ENCODE measurements at places on chromosomes 1 and 21.

GRCh38 chr1:181141431-181141910 is 53.0 kb downstream of the IER5 start:
- DNase-seq = peak; percentile 90

DNA sequence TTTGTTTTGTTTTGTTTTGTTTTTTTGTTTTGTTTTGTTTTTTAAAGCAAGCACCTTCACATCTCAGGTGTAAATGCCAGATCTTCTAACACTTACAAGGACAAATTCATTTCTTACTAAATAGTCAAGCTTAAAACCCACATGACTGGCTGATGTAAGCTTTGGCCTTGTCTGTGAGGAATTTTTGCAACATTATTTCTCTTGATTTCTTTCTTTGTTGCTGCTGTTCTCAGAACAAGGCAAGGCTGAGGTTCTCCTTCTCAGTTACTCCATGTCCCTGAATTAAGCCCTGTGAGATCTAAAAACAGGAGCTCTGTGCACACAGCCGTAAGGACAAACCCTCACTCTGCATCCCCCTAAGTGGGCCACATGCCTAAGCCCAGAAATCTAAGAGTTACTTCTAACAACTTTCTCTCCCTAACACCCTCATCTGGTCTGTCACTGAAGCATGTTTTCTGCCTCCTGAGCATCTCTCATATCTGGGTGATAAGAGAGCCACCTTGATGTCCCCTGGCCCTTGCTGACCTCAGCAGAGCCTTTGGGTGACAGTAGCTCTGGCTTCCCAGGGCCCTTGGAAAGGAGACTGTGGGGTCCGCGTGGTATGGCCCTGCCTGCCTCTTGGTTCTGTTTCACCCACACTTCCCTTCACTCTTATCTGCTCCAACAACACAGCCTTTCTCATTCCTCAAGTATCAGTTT is 81.2 kb upstream of the HOOK1 start:
- DNase-seq = no peak

GRCh38 chr1:22794647-22795365 is 84.2 kb downstream of the EPHB2 start:
- DNase-seq = no peak

DNA sequence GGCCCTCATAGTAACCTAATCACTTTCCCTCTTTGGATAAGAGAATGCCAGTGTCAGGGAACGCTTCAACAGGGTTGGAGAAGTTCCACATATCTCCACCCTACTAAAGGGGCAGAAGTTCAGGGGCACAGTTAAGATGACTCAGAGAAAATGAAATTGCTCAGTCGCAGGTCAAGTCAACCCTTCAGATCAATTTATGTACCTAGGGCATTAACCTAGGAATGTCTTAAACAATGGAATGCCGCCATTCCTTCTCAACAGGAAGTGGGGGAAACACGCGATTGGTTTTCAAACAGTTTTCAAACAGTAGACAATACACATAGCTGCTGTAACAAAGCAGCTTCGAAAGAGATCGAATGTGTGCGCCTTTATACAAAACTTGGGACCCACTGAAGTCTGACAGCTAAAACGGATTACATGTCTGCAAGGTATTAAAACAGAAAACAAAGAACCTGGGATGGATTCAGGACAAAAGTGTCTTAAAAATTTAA is 897 bp downstream of the SLC25A24 start:
- DNase-seq = peak; percentile 7

GRCh38 chr1:18572022-18572880 is 58.4 kb upstream of the PAX7 start:
- DNase-seq = no peak

DNA sequence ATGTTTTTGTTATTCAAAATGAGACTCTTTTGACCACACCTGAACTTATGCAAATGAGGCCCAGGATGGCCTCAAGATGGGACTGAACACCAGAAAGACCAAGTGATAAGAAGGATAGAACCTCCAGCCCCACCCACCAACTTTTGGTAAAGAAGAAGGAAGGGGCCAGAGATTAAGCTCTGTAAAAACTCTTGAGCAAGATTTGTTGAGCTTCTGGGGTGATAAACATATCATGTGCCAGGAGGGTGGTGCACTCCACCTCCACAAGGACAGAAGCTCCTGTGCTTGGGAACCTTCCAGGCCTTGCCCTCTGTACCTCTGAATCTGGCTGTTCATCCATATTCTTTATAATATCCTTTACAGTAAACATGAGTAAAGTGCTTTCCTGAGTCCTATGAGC is 5.3 kb downstream of the RSPH1 start:
- no peak for DNase-seq

GRCh38 chr21:39644062-39644560 is 31.4 kb downstream of the B3GALT5 start:
- no peak for DNase-seq

- no peak for DNase-seq
Observed at GRCh38 chr1:116825720-116826438, 71.6 kb downstream of the CD2 start.

GRCh38 chr1:213883618-213884017 is 104.2 kb upstream of the PROX1 start:
- no peak for DNase-seq

- DNase-seq = no peak
Observed at GRCh38 chr1:244234009-244234643, 183.0 kb downstream of the ZBTB18 start.

GRCh38 chr1:219099307-219099706 is 74.4 kb upstream of the LYPLAL1 start:
- DNase-seq = no peak

GRCh38 chr1:23074012-23074411 is 54.7 kb downstream of the KDM1A start:
- DNase-seq = no peak

- DNase-seq = no peak
Observed at GRCh38 chr1:23194119-23194984, 22.9 kb downstream of the HTR1D start.

DNA sequence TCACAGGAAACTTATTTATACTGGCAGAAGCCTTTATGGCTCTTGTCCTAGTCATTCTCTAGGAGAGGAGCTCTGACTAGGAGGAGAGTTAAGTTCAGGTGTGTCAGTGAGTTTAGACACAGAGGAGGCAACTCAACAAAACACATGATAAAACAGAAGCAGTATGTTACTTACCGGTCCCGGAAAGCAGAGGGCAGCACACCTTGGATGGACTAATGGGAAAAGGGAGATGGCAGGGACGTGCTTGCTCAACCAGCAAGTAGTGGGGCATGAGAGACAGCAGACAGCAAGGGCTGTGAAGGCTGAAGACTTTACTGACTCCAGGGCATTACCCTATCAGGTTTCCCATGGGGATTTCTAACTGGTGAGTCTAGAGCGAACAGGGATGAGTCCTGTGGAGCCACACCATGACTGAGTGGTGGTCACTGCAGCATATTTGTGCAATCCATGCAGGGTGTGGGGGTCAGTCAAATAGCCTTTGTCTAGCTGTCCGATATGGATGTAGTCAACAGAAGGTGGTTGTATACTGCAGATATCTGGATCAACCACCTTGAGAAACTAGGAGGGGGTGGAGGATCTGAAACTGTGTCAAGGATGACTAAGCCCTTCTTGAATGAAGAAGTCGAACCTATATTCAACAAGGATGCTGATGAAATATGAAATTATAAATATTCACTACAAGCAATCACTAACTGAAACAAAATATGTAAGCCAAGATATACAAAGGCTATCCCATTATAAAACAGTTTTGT is 596.3 kb upstream of the CHRM3 start:
- DNase-seq = no peak

GRCh38 chr21:33640697-33641351 is 717 bp downstream of the CRYZL1 start:
- DNase-seq = peak; percentile 11

- no peak for DNase-seq
Observed at GRCh38 chr1:204405988-204406387, 5.6 kb downstream of the PPP1R15B start.

GRCh38 chr1:230065161-230065560 is 1.9 kb upstream of the GALNT2 start:
- no peak for DNase-seq

GRCh38 chr1:191907121-191907520 is 251.1 kb upstream of the RGS18 start:
- no peak for DNase-seq

DNA sequence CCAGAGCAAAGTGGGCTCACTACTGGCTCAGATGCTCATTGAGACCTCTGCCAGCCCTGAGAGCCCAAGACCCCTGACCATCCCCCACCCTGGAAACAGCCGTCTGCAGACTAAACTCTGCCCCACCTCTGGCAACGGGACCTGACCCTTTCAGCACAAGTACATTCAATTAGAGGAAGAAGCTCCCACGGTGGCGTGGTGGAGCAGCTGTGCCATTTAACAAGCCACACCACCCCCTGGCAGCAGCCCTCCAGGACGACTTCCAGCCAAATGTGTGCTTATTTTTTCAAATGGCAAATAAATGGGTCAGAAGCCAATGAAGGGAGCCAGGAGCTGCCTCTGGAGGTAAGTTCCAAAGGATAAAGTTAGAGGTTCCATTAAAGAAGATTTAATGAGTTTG is 226.7 kb downstream of the NPHP4 start:
- DNase-seq = no peak

GRCh38 chr1:159924025-159924790 is 1.1 kb downstream of the TAGLN2 start:
- DNase-seq = peak; percentile 72

- no peak for DNase-seq
Observed at GRCh38 chr1:45843474-45843905, 40.1 kb downstream of the MAST2 start.

DNA sequence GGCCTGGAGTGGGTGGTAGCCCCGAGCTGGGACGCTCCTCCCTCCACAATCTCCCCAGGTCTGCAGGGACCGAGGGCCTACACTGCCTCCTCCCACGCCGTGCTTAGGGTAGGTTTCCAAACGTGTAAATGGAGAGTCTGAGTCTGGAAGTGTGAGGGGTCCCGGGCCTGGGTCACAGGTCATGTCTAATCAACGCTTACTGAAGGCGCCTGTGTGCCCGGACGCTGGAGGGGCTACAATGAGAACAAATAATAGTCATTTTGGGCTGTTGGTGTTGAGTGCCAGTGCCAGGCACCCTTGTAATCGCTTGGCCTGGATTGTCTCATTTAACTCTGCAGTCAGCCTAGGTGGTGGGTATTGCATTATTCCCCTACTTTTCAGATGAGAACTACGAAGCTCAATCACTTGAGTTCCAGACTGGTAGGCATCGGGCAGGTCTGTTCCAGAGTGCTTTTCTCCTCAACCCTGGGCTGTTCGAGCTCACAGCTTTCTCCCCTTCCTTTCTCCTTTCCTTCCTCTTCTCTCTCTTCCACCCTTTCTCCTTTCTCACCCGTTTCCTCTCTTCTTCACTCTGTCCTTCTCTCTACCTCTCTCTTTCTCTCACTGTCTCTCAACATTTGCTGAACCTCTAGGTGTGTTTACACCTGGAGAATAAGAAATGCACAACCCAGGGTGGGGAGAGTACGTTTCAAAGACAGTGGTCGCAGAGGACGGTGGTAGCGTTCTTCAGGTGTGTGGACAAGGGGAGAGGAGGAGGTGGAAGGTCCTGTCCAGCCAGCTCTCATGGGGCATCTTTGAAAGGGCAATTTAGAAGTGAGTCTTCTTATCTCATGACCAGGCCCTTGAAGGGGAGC is 883 bp downstream of the SLC66A1 start:
- DNase-seq = peak; percentile 18

GRCh38 chr1:41658431-41659158 is 174.1 kb upstream of the EDN2 start:
- no peak for DNase-seq

GRCh38 chr1:51525295-51525694 is 6.2 kb upstream of the EPS15 start:
- DNase-seq = no peak

- DNase-seq = no peak
Observed at GRCh38 chr1:41382480-41383090, 21.4 kb downstream of the FOXO6 start.

GRCh38 chr1:22609291-22609690 is 27.1 kb upstream of the C1QA start:
- DNase-seq = no peak

GRCh38 chr1:230647321-230647720 is 5.0 kb downstream of the COG2 start:
- DNase-seq = peak; percentile 6

DNA sequence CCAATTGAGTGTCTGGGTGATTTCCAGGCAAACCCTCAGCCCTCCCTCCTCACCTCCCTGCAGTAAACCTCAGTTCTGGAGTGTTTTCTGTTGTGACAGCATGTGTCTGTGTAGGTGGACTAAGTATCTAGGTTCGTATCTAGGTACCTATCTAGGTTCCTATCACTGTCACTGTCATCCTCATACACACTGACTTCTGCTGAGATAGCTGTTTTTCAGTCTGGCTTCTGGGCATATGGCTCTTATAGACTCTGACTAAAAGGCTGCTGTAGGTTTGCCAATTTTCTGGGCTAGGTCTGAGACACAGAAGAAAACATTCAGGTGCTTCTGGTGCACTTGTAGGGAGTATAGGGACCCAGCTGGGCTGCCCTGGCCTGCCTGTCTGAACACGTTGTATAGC is 8.1 kb upstream of the TRIM67 start:
- DNase-seq = no peak

- no peak for DNase-seq
Observed at GRCh38 chr1:112542206-112542973, 33.6 kb downstream of the WNT2B start.

DNA sequence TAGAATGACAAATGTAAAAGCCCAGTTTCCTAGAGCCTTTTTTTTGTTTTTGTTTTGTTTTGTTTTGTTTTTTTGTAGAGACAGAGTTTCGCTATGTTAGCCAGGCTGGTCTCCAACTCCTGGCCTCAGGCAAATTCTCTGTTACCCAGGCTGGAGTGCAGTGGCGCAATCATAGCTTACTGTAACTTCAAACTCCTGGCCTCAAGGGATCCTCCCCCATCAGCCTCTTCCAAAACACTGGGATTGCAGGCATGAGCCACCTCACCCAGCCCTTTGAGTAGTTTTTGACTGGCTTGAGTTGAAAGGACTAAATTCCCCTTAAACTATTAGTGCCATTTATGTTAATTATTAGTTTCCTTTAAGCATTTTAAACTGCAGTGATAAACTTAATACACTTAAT is 28.8 kb upstream of the ZBTB18 start:
- no peak for DNase-seq

DNA sequence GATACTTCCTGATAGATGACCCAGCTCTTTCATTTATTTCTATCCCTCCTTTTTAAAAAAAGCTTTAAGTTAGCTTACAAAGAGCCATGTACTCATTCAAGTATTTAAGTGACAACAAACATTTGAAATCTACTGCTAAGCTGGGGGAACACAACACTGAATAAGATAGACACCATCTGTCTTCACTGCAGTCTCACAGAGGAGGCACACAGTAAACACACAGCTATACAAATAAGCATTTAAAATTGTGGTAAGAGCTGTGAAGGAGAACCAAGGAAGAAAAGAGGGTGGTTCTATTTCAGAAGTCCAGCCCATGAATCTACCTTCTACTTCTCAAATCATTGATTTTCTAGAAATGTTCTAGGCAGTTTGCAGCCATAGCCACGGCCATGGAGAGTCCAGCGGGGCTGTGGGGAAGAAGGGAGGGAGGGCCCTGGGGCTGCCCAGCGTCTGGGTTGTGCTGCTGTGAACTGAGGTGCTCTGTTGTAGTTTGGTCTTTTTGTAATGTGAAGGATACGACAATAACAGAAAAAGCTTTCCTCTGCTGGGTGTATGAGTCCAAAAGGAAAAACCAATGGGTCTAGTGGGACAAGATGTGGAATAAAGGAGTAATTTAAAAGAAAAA is 28.2 kb downstream of the PRDM2 start:
- no peak for DNase-seq

All from activated CD4-positive, alpha-beta T cell treated with anti-CD3 and anti-CD28 coated beads, Interleukin-10, Interleukin-2, amounts not matched to agents 100 ng/mL and 50 ng/mL, durations not matched to agents 16 hours and 8 hours (primary cell).